Left colon (tissue), 2 donors: ENCODE measurements at places on chromosomes 13 and 19.

GRCh38 chr13:19657872-19658591 is 24.6 kb downstream of the MPHOSPH8 start:
- DNase-seq = no peak

DNA sequence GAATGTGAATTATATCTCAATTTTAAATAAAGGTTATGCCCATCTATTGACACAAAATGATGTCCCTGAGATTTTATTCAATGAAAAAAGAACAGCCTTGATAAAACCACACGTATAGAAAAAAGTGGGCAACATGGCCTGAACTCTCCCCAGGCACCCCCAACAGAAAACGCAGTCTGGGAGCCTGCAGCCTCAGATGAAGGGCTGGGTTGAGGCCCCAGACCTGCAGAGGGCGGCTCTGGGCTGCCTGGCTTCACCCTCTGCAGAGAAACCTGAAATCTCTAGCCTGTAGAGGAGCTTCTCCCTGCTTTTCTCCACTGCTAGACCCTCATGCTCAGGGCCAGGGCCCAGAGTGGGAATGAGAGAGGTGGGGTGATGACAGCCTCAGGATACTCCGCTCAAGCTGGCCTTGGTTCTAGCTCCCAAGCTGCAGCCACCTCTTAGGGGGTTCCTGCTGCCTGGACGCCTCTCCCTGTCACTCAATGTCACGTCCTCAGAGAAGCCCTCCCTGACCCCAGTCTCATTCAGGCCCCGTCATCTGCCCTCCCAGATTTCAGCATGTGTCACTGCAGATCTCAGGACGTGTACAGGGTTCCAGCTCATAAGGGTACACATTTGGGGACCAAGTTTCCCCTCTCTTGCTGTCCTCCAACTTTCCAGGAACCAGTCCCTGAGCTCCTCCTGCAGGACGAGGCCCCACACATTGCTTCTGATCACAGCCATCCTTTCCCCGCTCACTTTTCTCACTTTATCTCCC is 1.8 kb downstream of the MBD3 start:
- no peak for DNase-seq

GRCh38 chr13:104641309-104641708 is 1575.1 kb upstream of the SLC10A2 start:
- DNase-seq = no peak

DNA sequence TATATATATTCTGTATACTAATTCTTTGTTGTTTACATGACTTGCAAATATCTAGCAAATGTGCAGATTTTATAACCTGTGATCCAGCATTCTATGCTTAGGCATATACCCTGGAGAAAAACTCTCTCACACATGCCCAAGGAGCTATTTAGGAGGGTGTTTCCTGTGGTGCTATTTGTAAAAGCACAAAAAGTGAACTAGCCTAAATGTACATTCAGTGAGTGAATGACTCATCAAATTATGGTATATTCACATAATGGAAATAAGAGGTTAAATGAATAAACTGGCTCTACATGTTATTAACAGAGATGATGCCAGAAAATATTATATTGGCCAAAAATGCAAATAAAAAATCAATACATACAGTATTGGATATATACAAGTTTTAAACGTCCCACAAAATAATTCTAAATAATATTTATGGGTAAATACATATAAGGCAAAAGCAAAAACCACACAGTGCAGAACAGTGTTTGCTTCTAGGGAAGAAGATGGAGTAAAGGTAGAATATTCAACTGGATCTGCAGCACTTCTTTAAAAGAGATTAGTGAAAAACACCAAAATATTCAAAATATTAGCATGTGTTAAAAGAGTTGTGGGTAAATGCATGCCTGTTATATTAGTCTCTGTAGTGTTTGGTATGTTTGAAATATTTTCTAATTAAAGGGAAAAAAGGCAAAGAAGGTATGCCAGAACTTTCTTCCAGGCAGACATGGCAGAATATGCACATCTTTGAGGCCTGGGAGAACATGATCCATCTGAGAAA is 344.7 kb downstream of the KLF5 start:
- no peak for DNase-seq

DNA sequence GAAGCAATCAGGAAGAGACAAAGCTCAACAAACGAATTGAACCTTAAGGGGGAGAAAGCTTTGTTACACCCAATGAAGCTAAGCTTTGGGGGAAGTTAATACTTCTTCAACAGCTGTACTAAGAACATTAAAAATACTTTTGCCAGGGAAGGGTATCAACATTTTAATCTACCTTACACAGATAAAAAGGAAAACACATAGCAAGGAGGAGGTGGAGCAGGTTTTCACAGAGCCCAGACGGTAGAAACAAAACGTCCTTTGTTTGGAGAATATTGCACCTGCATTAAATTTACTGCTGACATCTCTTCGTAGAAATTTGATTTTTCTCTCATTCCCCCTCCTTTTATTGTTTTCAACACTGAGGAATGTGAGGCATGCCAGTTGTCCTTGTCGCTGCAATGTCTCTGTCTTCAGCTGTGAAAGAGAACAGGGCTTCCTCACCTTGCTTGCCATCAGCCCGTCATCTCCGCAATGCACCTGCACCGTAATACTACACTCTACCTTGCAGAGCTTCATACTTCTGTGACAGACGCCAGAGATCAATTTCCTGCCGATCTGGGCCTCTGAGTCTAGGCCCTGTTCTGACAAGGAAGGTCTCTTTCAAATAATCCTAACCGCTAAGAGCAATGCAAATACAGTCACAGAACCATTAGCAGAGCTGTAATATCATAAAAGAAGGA is 270.8 kb downstream of the SPRY2 start:
- DNase-seq = no peak

GRCh38 chr13:48401480-48401879 is 11.4 kb downstream of the LPAR6 start:
- no peak for DNase-seq

DNA sequence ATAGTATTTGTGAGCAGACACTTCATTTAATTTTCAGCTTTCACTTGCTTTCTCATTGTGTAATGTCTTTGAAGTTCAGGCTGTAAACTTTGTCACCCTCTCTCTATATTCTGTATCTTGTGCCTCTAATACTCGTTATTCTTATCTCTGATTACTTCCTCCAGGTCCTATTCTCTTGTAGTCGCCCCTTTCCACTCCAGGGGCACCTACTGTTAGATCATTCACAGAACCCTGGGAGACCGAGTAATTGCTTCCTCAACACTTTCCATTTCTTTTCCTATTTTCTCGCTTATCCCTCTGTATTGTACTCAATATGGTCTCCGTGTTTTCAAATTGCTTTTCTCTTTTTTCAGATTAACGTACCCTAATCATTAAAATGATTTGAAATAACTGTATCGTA is 93.9 kb upstream of the TDRD3 start:
- no peak for DNase-seq

- no peak for DNase-seq
These were observed 780 bp upstream of the GTF2F2 start for GRCh38 chr13:45119469-45119990.

DNA sequence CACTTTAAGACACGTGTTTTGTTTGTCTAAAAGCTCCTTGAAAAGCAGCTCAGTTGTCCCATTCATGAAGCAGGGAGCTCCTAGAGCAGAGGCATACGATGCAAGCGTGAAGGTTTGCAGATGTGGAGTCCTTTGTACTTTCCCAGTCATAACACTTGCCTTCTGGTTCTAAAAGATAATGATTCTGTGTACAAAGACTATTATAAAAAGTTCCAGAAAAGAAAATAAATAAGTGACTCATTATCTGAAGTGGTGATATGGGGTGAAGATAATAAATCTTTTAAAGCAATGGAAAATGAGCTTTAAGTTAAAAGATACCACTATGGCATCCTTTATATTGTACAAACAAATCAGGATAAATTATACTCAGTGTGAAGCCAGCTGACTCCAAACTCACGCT is 569.9 kb downstream of the MYO16 start:
- no peak for DNase-seq

- no peak for DNase-seq
These were observed 576 bp downstream of the APBA3 start for GRCh38 chr19:3760871-3761361.

GRCh38 chr13:64540976-64541375 is 2689.2 kb downstream of the PCDH9 start:
- DNase-seq = no peak

GRCh38 chr13:32535115-32535514 is 3.5 kb downstream of the N4BP2L2 start:
- no peak for DNase-seq

- DNase-seq = no peak
These were observed 79.4 kb downstream of the FOXO1 start for GRCh38 chr13:40586886-40587565.
